ENCODE measurements at places on chromosomes 6 and 20.

GRCh38 chr20:48864738-48865318 is 37.0 kb upstream of the PREX1 start:
- H3K36me3 ChIP-seq: no peaks in the 10 kb centered on the region
- no peaks in the 10 kb centered on the region for H3K27me3 ChIP-seq
- peaks cover 15% of the 10 kb centered on the region for H3K4me1 ChIP-seq
- H3K4me3 ChIP-seq: no peak overlapping the region
- DNase-seq: no peak

DNA sequence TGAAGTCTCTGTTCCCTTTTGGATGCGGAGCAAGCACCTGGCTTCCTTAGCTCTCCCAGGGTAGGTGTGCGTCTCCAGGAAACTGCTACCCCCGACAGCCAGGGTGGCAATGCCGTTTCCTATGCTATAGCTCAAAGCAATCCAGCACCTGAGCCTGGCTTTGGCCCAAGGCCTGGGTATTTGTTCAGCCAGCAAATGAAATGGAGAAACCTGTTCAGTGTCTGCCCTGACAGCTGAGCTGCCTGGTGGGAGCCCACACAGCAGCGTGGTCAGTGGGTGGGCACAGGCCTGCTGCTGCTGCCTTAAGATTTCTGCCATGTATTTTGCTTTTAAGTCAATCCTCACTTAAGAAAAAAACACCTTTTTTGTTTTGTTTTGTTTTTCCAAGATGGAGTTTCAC is 13.7 kb downstream of the SPATA2 start:
- H3K27ac ChIP-seq: no peak overlapping the region
- no peak for DNase-seq
- H3K4me3 ChIP-seq: no peak overlapping the region
- peaks cover 23% of the 10 kb centered on the region for H3K36me3 ChIP-seq

GRCh38 chr6:30619561-30619960 is 1.9 kb downstream of the MRPS18B start:
- H3K27ac ChIP-seq: no peak overlapping the region
- no peak overlapping the region for H3K4me3 ChIP-seq
- H3K27me3 ChIP-seq: no peaks in the 10 kb centered on the region
- peaks cover 26% of the 10 kb centered on the region for H3K36me3 ChIP-seq
- H3K4me1 ChIP-seq: peaks cover 19% of the 10 kb centered on the region

- no peak overlapping the region for H3K27ac ChIP-seq
- H3K36me3 ChIP-seq: no peaks in the 10 kb centered on the region
- no peak for DNase-seq
- H3K27me3 ChIP-seq: no peaks in the 10 kb centered on the region
- peaks cover 11% of the 10 kb centered on the region for H3K4me1 ChIP-seq
These were observed 26.7 kb upstream of the NNAT start for GRCh38 chr20:37494301-37494700.

GRCh38 chr20:20780127-20780824 is 67.8 kb upstream of the RALGAPA2 start:
- no peaks in the 10 kb centered on the region for H3K4me1 ChIP-seq
- H3K4me3 ChIP-seq: no peak overlapping the region
- peaks cover 69% of the 10 kb centered on the region for H3K27me3 ChIP-seq
- DNase-seq: peak; percentile 39
- H3K27ac ChIP-seq: no peak overlapping the region
- H3K36me3 ChIP-seq: no peaks in the 10 kb centered on the region

- peaks cover 42% of the 10 kb centered on the region for H3K4me1 ChIP-seq
- H3K36me3 ChIP-seq: no peaks in the 10 kb centered on the region
- no peaks in the 10 kb centered on the region for H3K27me3 ChIP-seq
- H3K4me3 ChIP-seq: no peak overlapping the region
- H3K27ac ChIP-seq: no peak overlapping the region
- DNase-seq: no peak
These were observed 162.3 kb upstream of the ZNF217 start for GRCh38 chr20:53755733-53756531.

DNA sequence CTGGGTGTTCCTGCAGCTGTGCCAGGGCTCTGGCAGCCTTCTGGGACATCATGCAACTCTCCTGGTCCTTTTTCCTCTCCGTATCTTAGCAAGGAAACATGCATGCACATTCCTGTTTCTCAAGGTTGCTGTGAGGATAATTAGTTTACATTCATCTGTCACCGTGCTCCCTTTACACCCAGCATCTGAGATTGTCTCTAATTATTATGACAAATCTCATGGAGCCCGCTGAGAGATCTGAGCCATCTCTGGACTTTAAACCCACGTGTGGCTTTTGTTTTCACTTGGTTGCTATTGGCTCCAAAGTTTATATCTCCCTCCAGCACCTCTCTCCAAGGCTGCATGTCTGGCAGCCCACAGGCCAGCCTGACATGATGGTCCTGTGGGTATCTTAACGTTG is 167.6 kb downstream of the UNC5CL start:
- peaks cover 13% of the 10 kb centered on the region for H3K27me3 ChIP-seq
- no peak overlapping the region for H3K27ac ChIP-seq
- no peak for DNase-seq
- H3K4me1 ChIP-seq: no peaks in the 10 kb centered on the region

DNA sequence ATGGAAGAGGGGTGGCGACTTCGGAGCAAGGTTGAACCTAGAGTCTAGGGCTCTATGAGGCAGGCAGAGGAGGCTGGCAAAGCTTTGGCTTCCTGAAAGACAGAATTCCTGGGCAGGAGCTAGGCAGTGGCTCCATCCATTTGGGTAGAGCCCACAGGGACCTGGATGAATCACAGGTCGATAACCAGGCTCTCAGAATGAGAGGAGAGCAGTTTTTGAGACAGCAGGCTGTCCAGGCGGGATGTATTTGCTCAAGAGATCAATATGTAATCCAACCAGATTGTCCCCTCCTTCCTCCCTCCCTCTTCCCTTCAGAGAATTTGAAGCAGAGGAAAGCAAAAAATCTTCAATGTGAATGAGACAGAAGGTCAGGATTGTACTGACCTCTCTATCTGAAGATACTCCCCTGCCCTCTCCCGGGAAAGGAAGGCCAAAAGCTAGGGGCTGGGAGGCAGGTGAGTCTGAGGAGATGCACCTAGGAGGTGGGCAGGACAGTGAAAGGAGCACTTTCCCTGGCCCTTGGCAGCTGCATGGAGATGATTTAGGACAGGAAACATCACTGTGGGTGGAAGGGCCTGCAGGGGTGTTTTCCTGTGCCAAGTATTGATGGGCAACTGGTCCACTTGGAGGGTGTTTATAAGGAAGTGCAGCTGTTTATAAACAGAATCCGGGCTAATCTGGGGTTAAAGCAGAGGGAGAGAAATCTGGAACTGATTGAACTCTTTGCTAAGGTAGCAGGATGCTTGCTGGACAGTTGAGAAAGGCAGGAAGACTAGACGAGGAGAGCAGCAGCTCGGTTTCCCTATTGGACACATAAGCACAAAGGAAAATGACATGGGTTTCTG is 212.4 kb upstream of the LRFN2 start:
- no peak overlapping the region for H3K27ac ChIP-seq
- no peaks in the 10 kb centered on the region for H3K4me1 ChIP-seq
- DNase-seq: no peak

DNA sequence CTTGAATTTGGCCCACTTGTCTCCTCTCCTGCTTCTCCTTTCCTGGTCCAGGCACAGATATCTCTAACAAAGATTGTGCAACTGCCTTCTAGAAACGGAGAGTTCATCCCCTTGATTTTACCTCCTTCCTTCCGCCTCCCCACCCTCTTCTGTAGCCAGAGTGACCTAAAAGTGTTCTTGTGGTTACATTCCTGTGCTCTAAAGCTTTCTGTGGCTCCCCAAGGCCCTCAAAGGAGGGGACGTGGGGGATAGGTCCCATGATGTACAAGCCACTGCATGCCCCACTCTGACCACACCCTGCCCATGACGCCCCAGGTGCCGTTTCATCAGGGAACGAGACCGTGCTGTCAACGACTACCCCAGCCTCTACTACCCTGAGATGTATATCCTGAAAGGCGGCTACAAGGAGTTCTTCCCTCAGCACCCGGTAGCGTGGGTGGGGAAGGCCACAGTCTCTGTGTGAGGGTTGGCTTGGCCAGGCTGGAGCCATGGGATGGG is 8.2 kb downstream of the CDC25B start:
- H3K27me3 ChIP-seq: no peaks in the 10 kb centered on the region
- DNase-seq: no peak
- no peak overlapping the region for H3K4me3 ChIP-seq
- peaks cover 70% of the 10 kb centered on the region for H3K36me3 ChIP-seq
- peaks cover 40% of the 10 kb centered on the region for H3K4me1 ChIP-seq

DNA sequence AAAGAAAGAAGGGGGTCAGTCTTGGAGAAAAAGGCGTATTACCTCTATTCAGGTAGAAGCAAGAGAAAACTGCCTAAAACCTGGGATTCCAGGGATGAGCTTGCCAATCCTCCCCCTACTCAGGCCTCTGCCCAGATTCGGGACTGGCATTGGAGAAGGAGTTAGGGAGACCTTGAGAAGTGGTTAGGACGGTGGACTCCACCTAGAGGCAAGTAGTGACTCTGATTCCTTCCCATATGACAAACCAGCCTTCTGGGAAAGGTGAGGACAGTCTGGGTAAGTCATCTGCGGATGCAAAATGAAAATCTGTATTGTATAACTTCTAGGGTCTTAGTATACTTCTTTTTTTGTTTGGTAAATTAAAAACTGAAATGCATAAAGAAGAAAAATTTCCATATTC is 43.8 kb downstream of the SLX4IP start:
- no peaks in the 10 kb centered on the region for H3K36me3 ChIP-seq
- no peak overlapping the region for H3K4me3 ChIP-seq
- DNase-seq: no peak
- peaks cover 15% of the 10 kb centered on the region for H3K4me1 ChIP-seq
- H3K27ac ChIP-seq: no peak overlapping the region

DNA sequence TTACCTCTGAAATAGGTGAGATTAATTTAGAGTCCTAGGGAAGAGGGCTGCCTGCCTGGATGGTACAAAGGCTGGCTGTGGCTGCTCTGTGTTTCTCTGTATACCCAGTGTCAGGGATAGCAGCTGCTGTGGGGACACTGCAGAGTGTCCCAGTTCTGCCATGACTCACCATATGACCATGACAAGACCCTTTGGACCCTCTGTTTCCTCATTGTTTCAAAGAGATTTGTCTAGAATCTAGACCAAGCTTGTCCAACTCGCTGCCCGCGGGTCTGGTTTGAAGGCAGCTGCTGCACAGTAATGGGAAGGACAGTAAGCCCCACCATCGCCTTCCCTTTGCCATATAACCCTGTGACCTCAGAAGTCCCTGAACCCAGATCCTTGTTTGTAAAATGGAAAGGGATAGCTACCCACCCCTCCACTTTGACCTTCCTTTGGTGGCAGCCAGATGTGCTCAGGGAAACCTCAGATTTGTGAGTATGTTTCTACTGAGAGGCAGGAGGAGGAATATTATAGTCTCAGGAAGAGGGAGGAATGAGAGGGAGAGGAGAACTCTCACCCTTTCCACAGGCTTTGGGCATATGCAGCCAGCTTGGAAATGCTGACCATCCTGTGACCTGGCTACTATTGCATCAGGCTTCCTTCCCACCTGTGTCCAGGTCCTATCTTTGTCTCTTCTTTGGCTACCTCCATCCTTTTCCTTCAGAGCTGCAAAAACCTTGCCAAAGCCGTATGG is 14.0 kb downstream of the PLCG1 start:
- no peaks in the 10 kb centered on the region for H3K36me3 ChIP-seq
- peaks cover 7% of the 10 kb centered on the region for H3K4me1 ChIP-seq
- no peak overlapping the region for H3K4me3 ChIP-seq
- DNase-seq: no peak

- no peaks in the 10 kb centered on the region for H3K36me3 ChIP-seq
- H3K4me1 ChIP-seq: no peaks in the 10 kb centered on the region
- H3K27me3 ChIP-seq: no peaks in the 10 kb centered on the region
- no peak overlapping the region for H3K27ac ChIP-seq
These were observed 576.1 kb upstream of the MARCKS start for GRCh38 chr6:113281014-113281413.

DNA sequence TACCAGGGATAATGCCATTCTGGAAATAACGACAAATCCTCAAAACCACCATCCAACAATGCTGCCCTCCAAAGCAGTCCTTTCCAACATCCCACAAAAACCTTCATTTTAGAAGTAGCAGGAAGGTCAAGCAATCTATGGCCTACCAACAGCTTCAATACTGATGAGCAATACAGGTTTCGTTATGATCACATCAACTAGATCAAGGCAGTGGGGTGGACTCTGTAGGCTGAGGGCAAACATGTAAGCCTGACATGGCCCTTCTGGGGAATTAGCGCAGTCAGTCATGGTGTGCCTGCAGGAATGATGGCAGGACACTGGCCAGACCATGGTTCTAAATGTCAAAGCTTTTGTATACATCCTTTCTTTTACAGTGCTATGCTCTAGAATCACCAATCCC is 41.7 kb downstream of the EZR start:
- DNase-seq: no peak
- H3K4me1 ChIP-seq: peaks cover 20% of the 10 kb centered on the region
- peaks cover 83% of the 10 kb centered on the region for H3K36me3 ChIP-seq
- H3K4me3 ChIP-seq: no peak overlapping the region
- H3K27me3 ChIP-seq: no peaks in the 10 kb centered on the region

DNA sequence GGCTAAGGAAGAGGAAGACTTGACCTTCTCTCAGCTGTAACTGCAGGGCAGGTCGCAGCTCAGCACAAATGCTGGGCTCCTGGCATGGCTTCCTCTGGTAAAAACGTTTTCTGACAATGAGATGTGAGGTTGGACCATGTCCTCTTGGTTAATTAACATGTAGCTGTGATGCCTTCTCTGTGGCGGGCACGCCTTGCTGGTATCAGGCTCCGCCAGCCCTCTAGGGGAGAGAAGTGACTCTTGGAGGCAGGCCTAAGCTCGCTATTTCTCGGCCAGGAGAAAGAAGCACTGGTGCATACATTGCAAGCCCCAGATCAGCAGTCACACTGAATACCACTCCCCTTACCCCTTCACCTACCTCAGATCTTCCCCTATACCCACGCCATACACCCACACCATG is 65.0 kb downstream of the QRSL1 start:
- H3K27me3 ChIP-seq: no peaks in the 10 kb centered on the region
- DNase-seq: no peak
- H3K36me3 ChIP-seq: no peaks in the 10 kb centered on the region
- H3K4me3 ChIP-seq: no peak overlapping the region
- H3K27ac ChIP-seq: no peak overlapping the region

DNA sequence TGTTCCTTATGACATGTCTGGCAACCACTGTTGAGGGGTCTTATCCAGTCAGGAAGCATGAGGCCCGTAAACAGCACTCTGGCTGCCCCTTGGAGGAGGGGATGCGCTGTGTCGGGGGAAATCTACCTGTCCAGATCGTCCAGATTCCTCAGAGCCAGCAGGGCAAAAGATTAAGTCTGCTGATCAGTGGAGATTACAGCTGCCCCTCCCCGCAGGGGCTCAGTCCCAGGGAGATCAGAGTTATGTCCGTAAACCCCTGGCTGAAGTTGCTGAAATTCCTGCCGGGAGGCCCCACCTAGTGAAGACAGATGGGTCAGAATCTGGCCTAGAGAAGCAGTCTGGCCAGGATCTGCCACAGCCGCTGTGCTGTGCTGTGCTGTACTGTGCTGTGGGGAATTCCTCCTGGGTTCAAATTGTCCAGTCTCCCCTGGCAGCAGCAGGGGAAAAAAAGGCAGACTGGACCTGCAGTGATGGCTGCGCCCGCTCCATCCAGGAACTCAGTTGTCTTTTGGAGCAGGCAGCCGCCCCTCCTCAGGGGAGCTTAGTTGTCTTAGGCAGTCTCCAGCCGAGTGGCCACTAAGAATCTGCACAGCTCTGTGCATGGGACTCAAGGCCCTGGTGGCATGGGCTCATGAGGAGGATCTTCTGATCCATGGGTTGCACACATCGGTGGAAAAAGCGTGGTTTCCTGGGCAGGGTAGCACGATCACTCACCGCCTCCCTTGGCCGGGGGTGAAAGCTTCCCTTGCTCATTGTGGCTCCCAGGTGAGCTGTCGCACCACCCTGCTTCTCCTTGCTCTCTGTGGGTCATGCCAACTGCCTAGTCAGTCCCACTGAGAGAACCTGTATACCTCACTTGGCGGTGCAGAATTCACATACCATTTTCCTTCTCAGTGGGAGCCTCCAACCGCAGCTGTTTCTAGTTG is 1368.8 kb upstream of the ADGRB3 start:
- DNase-seq: no peak
- no peak overlapping the region for H3K27ac ChIP-seq
- H3K4me3 ChIP-seq: no peak overlapping the region
- H3K27me3 ChIP-seq: no peaks in the 10 kb centered on the region
- no peaks in the 10 kb centered on the region for H3K4me1 ChIP-seq

Measured in PC-3 (cell line).